ENCODE measurements at places on chromosomes 2 and 18. TPM values are rescaled to one million over a fixed set of nuclear protein-coding genes. Genes with fewer than 3 reads are reported as not detected.

GRCh38 chr18:29163596-29163995 is 986.7 kb upstream of the CDH2 start:
- no peak overlapping the region for H3K27ac ChIP-seq
- no peaks in the 10 kb centered on the region for H3K36me3 ChIP-seq
- no peak for DNase-seq
- H3K27me3 ChIP-seq: no peaks in the 10 kb centered on the region
- H3K4me1 ChIP-seq: peaks cover 4% of the 10 kb centered on the region
- H3K4me3 ChIP-seq: no peak overlapping the region

Gene GREB1L
- 0.39 TPM for total RNA-seq

DNA sequence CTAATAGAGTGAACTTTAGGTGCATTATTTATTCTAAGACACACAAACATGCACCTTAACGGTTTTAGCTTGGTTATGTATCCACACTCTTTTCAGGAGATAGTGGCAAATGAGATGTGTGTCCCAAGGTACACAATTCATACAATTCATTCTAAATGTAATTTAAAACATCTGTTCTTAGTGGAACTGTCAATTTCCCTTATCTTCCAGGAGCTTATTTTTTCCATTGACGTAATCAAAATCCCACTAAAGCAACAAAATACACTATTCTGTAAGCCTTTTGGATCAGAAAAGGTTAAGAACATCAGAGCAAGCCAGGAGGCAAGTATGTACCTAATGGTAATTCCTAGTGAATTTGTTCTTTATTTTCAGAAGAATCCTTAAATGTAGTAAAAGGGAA is 19.8 kb downstream of the EIF2AK3 start:
- no peaks in the 10 kb centered on the region for H3K36me3 ChIP-seq
- no peak overlapping the region for H3K27ac ChIP-seq
- H3K4me3 ChIP-seq: no peak overlapping the region
- no peaks in the 10 kb centered on the region for H3K27me3 ChIP-seq

DNA sequence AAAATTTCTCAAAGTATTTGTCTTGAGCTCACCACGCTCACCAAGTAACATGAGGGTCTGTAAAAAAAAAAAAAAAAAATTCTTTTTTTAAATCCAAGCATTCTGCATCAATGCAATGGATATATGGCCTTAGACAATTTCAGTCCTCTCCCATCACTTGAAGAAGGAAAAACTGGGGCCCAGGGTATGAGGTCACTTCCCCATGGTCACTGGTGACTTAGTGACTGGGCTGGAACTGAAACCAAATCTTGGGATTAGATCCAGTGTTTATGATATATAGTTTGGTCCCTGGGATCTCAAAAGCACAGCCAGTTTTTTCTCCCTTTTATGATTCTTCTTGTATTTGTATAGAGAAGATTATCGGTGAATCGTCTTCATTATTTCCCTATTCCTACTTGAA is 477.9 kb upstream of the TNP1 start:
- no peaks in the 10 kb centered on the region for H3K27me3 ChIP-seq
- H3K4me1 ChIP-seq: no peaks in the 10 kb centered on the region
- no peaks in the 10 kb centered on the region for H3K36me3 ChIP-seq
- H3K4me3 ChIP-seq: no peak overlapping the region
- peak overlapping the region; percentile 43 for H3K27ac ChIP-seq

DNA sequence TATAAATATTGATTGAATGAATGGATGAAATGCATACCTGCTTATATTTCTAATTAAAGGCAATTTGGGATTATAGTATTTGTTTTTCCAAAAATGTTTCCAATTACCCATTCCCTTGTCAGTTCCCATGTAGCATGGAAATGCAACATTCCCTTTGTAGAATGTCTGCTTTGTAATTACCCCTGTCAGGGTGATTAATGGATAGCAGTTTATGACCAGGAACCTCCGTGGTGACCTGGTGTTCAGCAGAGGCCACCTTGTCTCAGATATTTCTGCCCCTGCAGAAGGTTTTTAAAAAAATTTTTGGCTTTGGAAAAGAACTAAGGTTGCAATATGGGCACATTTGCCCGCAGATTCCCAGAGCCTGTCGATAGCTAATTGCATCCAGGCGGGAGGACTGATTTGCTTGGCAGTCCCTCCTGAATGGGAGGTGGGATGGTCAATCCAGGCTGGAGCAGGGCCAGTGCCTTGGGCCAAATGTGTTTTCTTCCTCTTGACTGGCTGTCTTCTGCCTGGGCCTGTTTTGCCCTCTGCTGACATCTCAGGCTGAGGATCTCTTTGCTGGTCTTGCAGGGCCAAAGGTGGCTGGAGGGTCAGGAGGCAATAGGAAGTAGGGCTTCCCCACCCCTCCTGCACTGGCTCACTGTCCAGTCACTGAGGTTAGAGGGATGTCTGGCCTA is 82.1 kb downstream of the TMEM182 start:
- no peak overlapping the region for H3K4me3 ChIP-seq
- peaks cover 8% of the 10 kb centered on the region for H3K4me1 ChIP-seq
- no peaks in the 10 kb centered on the region for H3K36me3 ChIP-seq
- DNase-seq: no peak
- no peak overlapping the region for H3K27ac ChIP-seq
- H3K27me3 ChIP-seq: no peaks in the 10 kb centered on the region

DNA sequence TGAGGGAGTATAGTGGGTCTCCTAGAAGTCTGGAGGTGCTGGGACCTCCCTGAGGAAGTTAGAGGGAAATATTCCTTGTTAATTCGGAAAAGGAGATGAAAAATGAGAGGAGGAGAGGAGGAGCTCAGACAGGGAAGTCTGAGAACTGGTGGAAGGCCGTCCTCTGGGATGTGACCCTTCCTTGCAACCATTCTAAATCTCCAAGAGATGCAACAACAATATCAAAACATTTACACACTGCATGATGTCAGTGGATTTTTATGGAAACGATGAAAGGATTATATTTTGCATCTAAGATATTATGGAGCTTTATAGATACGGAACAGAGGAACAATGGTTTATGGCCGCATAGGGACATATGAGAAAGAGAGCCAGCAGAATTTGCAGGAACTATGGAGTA is 49.8 kb upstream of the COBLL1 start:
- peak overlapping the region; percentile 21 for H3K27ac ChIP-seq
- H3K27me3 ChIP-seq: no peaks in the 10 kb centered on the region
- no peaks in the 10 kb centered on the region for H3K36me3 ChIP-seq
- peaks cover 35% of the 10 kb centered on the region for H3K4me1 ChIP-seq
- no peak for DNase-seq
- H3K4me3 ChIP-seq: no peak overlapping the region

Gene NPHP1
- total RNA-seq: 2.9 TPM

GRCh38 chr2:7196883-7197282 is 279.7 kb downstream of the RNF144A start:
- no peaks in the 10 kb centered on the region for H3K27me3 ChIP-seq
- DNase-seq: no peak
- no peak overlapping the region for H3K4me3 ChIP-seq
- H3K4me1 ChIP-seq: no peaks in the 10 kb centered on the region
- no peak overlapping the region for H3K27ac ChIP-seq

Gene MPV17
- total RNA-seq: 207 TPM

Data from adrenal gland (tissue), 19 donors.